ENCODE measurements at places on chromosomes 16 and 17. TPM values are rescaled to one million over a fixed set of nuclear protein-coding genes. Genes with fewer than 3 reads are reported as not detected.
A peak's percentile ranks its signal among the peaks of the same experiment; 100 is the strongest.

- H3K27me3 ChIP-seq, result peaks cover 4% of the 10 kb centered on the region
- H3K27ac ChIP-seq, result no peak overlapping the region
- H3K36me3 ChIP-seq, result no peaks in the 10 kb centered on the region
- H3K4me1 ChIP-seq, result no peaks in the 10 kb centered on the region
- no peak for DNase-seq
These were observed 11.5 kb upstream of the BPTF start for GRCh38 chr17:67813803-67814180.

DNA sequence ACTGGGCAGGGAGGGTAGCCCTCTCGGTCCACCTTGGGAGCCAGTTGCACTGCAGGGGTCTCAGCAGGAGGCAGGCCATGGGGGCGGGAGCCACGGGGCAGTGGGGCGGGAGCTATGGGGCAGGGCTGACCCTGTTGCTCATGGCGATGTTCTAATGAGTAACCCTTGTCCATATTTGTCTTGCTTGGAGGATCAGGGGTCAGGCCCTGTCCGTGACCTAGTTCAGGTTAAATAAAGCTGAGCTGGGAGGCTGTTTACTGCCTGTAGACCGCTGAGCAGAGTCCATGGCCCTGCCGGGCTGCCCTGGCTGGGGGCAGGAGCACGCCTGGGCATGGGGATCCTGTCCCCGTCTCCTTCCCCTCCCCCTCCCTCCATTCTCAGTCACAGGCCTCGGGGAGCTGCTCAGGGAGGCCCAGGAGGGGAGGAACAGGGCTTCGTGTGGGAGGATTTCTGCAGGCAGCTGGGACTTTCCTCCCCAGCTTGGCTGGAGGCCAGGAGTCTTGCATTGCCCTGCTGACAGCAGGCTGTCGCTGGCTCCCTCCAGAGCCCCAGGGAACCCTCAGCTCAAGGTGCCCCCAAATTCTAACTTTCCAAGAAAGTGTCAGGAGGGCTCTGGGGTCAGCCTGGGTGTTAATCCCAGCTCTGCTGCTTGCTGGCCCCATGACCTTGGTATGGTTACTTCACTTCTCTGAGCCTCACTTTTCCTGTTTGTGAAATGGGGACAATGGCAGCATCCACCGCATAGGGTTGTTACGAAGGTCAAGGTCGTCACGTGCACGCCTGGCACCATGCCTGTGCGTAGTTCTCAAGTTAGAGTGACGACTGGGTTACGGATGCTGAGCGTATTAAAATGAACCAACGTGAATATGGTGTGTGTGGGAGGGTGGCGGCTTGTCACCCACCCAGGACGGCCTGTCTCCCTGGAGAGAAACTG, 6.1 kb upstream of the SERPINF2 start:
- no peak for DNase-seq
- peak overlapping the region; percentile 61 for H3K27ac ChIP-seq
- H3K27me3 ChIP-seq, result no peaks in the 10 kb centered on the region
- H3K4me1 ChIP-seq, result peaks cover 8% of the 10 kb centered on the region
- no peak overlapping the region for H3K4me3 ChIP-seq

- no peak for DNase-seq
- H3K4me1 ChIP-seq, result no peaks in the 10 kb centered on the region
- no peak overlapping the region for H3K27ac ChIP-seq
- H3K36me3 ChIP-seq, result no peaks in the 10 kb centered on the region
These were observed 21.4 kb downstream of the BAIAP2 start for GRCh38 chr17:81056312-81056711.

GRCh38 chr16:4506450-4506849, 30.3 kb downstream of the HMOX2 start:
- peak overlapping the region; percentile 79 for H3K27ac ChIP-seq
- peak; percentile 51 for DNase-seq
- peaks cover 48% of the 10 kb centered on the region for H3K4me1 ChIP-seq
- H3K36me3 ChIP-seq, result peaks cover 30% of the 10 kb centered on the region
- no peaks in the 10 kb centered on the region for H3K27me3 ChIP-seq

DNA sequence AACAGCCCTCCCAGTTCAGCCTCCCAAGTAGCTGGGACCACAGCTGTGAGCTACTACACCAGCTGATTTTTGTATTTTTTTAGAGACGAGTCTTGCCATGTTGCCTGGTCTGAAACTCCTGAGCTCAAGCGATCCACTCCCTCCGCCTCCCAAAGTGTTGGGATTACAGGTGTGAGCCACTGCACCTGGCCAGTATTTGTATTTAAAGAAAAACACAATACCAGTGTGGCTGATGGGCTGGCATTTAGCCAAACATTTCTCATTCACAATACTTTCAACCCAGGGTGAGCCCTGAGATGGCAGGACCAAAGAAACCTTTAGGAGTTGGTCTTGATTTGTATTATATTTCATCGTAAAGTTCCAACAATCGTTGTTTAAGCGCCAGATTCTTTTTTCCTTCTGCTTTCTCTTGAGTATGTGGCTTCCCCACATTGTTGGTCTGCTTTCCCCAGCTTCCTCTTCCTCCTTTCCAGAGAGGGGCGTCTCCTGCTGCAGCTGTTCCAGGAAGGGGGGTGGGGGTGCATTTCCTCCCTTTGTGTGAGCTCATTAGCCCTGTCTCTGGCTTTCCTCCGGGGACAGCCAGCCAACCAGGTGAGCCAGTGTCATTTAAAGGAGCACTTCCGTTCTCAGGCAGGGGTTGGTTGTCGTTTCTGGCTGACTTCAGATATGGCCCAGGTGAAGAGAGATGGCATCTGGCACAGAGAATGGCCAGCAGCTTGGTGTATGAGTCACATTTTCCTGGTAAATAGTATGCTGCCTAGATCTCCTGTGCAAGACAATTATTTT, 79.9 kb downstream of the GPRC5B start:
- H3K4me3 ChIP-seq, result peak overlapping the region; percentile 45
- H3K4me1 ChIP-seq, result peaks cover 25% of the 10 kb centered on the region
- no peaks in the 10 kb centered on the region for H3K27me3 ChIP-seq
- DNase-seq, result peak; percentile 22
- H3K36me3 ChIP-seq, result peaks cover 7% of the 10 kb centered on the region

DNA sequence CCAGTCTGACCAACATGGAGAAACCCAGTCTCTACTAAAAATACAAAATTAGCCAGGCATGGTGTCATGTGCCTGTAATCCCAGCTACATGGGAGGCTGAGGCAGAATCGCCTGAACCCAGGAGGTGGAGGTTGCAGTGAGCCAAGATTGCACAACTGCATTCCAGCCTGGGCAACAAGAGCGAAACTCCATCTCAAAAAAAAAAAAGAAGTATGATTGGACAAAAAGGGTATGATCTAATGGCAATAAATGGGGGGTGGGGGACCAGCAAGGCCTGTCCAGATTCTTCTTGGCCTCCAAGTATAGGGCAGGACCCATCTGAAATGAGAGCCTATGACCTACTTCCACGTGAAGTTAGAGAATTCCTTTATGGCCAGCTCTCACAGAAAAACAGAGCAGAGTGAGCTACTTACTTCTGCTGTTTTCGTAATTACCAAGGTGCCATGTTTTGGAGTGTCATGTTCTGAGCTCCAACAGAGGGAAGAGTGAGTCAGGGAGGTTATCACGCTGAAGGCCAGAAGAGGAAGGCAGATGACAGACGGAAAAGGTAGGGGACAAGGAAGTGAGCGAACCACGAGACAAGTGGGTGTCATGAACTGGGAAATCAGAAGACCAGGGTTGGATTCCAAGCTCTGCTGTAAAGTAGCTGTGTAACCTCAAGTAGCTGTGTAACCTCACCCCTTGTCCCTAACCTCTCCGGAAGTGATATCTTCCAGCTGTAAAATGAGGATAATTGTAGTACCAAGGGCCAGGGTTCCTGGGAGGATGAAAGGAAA, 3.6 kb upstream of the ZMYND15 start:
- H3K27me3 ChIP-seq, result peaks cover 18% of the 10 kb centered on the region
- H3K4me3 ChIP-seq, result no peak overlapping the region
- H3K36me3 ChIP-seq, result peaks cover 12% of the 10 kb centered on the region
- H3K27ac ChIP-seq, result no peak overlapping the region

GRCh38 chr16:50596762-50597450, 48.7 kb downstream of the NKD1 start:
- H3K27ac ChIP-seq, result no peak overlapping the region
- H3K27me3 ChIP-seq, result no peaks in the 10 kb centered on the region
- H3K36me3 ChIP-seq, result no peaks in the 10 kb centered on the region
- H3K4me1 ChIP-seq, result no peaks in the 10 kb centered on the region
- DNase-seq, result no peak
- no peak overlapping the region for H3K4me3 ChIP-seq

- no peak overlapping the region for H3K27ac ChIP-seq
- H3K27me3 ChIP-seq, result no peaks in the 10 kb centered on the region
- no peak for DNase-seq
- peaks cover 52% of the 10 kb centered on the region for H3K36me3 ChIP-seq
These were observed 27.9 kb downstream of the POLR2A start for GRCh38 chr17:7512105-7512504.

DNA sequence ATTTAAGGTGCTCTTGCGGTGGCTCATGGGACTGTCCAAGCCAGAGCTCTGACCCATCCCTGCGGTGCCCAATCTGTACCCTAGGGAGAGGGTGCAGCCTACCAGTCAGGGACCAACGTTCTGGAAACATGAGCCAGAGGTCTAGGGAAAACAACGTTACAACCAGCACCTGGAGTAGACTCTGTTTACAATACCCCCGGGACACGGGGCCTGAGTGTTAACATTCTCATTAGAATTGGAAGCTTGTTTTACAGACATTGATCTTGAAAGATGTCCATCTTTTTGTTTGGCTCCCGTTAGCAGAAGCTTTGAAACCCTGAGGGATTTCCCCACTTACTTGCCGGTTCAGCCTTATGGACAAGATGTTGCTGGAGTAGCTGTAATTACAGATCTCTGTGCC, 6.9 kb downstream of the WIPI1 start:
- H3K27ac ChIP-seq, result no peak overlapping the region
- no peak for DNase-seq
- peaks cover 38% of the 10 kb centered on the region for H3K36me3 ChIP-seq

- H3K27me3 ChIP-seq, result no peaks in the 10 kb centered on the region
- no peak overlapping the region for H3K4me3 ChIP-seq
- peaks cover 15% of the 10 kb centered on the region for H3K4me1 ChIP-seq
- peaks cover under 1% of the 10 kb centered on the region for H3K36me3 ChIP-seq
These were observed 78.2 kb downstream of the CCDC182 start for GRCh38 chr17:57666946-57667345.

DNA sequence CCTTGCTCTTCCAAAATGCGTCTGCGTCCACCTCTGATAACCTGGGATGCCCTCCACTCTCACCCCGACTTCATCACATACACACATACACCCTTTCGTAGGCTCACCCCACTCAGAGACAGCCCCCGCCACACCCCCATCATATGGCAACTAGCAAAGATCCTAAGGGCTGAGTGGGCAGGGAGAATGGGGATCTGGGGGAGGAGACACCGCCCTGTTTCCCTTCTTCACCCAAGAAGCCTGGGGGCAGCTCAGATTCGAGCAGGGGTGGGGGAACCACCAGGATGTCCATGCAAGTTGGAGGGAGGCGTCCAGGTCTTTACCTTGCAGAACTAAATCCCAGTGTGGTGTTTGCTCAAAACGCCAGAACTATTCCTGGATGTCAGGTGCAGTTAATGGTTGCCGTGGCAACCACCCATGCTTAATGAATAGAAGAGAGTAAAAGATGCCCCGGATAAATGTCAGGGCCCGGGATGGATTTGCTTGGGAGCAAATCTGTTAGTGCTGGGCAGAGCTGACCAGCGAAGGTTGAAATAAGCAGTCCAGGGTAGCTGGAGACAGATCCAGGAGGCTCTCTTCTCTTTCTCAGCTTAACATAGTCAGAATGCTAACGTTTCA, 72.8 kb downstream of the CACNG3 start:
- H3K27me3 ChIP-seq, result peaks cover 11% of the 10 kb centered on the region
- H3K27ac ChIP-seq, result no peak overlapping the region
- H3K4me3 ChIP-seq, result no peak overlapping the region
- no peaks in the 10 kb centered on the region for H3K4me1 ChIP-seq
- no peak for DNase-seq

DNA sequence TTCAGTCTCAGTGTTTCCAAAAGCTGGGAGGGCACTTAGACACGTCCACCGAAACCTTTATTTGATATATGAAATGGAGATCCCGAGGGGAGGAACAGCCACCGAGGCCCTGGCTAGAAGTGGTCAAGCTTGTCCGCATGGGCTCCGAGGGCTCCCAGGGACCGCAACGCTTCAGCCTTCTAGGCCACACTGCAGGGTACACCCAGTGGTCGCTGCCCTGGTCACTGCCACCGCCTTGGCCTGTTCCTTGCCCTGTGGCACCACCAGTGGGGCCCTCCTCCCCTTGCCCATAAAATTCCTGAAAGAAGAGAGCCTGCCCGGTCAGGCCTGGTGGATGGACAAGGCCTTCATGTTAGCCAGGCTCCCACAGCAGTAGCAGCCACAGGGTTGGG, 43.8 kb upstream of the SMPD3 start:
- no peak overlapping the region for H3K4me3 ChIP-seq
- H3K27me3 ChIP-seq, result peaks cover 13% of the 10 kb centered on the region
- H3K36me3 ChIP-seq, result no peaks in the 10 kb centered on the region
- H3K27ac ChIP-seq, result no peak overlapping the region
- DNase-seq, result no peak

GRCh38 chr16:54158986-54159385, 127.6 kb downstream of the IRX3 start:
- H3K27ac ChIP-seq, result no peak overlapping the region
- peaks cover 4% of the 10 kb centered on the region for H3K27me3 ChIP-seq
- no peak for DNase-seq
- H3K36me3 ChIP-seq, result no peaks in the 10 kb centered on the region

DNA sequence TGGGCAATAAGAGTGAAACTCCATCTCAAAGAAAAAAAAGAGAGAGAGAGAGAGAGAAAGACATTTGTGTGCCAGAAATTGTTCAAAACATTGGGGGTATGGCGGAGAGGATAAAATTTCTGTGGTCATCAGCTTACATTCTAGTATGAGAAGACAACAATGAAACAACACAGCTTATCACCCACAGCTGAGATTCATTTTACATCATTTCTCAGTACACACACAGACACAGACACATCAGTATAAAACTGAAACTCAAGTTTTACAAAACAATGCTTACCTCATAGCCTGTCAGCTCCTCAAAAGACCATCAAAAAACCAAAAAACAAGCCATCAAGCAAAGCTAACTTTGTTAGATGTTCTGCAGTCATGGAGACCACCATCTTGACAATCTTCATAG, 31.4 kb upstream of the CNEP1R1 start:
- H3K27me3 ChIP-seq, result peaks cover 2% of the 10 kb centered on the region
- no peaks in the 10 kb centered on the region for H3K36me3 ChIP-seq
- no peak for DNase-seq
- H3K27ac ChIP-seq, result no peak overlapping the region

GRCh38 chr16:8826278-8826879, 28.7 kb downstream of the PMM2 start:
- H3K36me3 ChIP-seq, result peaks cover 39% of the 10 kb centered on the region
- no peaks in the 10 kb centered on the region for H3K27me3 ChIP-seq
- no peak overlapping the region for H3K27ac ChIP-seq
- peaks cover 13% of the 10 kb centered on the region for H3K4me1 ChIP-seq
- no peak overlapping the region for H3K4me3 ChIP-seq

The ARHGDIG gene
- total RNA-seq, result not detected

The SAMD14 gene
- total RNA-seq, result 3.6 TPM

The GPR142 gene
- not detected for total RNA-seq

The TBC1D3K gene
- not detected for total RNA-seq

The SYCE1L gene
- 5.1 TPM for total RNA-seq

The CIAO3 gene
- total RNA-seq, result 41.0 TPM

The IRX6 gene
- not detected for total RNA-seq

The TEDC2 gene
- total RNA-seq, result 41.0 TPM

The TEX14 gene
- total RNA-seq, result 0.13 TPM

Measured in activated T-helper 1 cell treated with anti-CD3 and anti-CD28 coated beads, Interleukin-12 subunit alpha, Interleukin-12 subunit beta, Interleukin-2, Interleukin-4 antibody, amounts not matched to agents 30 ng/mL and 10 ng/mL and 1 ng/mL, durations not matched to agents 14 hours and 24 hours and 36 hours (primary cell).